Activated naive CD4-positive, alpha-beta T cell treated with Interleukin-2 at 50 U/mL for 16 hours (primary cell): ENCODE measurements at places on chromosomes 6 and 20.

GRCh38 chr6:129567374-129567773 lies 142.6 kb downstream of the ARHGAP18 start:
- peak; percentile 30 for DNase-seq

DNA sequence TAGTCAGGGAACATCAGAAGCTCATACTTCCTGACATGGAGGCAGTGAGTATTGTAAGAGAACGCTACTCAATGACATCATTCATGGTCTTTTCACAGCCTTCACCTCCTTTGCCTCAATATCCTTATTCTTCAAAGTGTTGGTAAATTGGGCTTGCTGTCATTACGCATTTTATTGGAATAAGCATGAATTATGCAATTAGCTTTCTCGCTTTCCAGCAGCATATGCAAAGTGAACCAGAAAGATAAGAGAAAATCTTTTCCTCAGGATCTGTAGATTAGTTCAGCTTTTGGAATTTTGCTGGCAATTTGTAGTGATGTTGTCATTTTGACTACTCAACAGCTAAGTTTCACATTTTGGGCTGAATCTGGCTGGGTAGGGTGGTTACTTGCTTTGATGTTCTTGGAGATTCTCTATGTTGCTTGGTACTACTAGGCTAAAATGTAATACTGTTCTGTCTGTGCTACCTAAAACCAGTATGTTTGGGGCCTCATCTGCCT lies 1012.1 kb downstream of the KIF16B start:
- no peak for DNase-seq

DNA sequence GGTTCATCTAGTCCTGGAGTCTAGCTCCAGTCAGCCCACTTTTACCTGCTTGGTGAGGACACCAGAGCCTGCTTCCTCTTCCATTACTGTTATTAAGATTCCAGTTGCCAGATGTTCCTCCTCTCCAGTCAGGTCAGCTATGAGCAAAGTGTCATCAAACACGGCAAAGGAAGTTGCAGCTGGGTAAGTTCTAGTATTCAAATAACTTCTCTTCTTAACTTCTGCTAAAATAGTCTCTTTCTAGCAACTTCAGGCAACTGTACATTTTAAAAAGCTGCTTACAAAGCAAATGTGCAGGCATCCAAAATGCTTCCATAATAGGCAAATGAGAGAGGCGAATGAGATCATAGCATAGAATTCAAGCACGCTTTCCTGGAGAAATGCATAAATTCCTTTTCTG lies 18.4 kb upstream of the MRPS18A start:
- DNase-seq: no peak

DNA sequence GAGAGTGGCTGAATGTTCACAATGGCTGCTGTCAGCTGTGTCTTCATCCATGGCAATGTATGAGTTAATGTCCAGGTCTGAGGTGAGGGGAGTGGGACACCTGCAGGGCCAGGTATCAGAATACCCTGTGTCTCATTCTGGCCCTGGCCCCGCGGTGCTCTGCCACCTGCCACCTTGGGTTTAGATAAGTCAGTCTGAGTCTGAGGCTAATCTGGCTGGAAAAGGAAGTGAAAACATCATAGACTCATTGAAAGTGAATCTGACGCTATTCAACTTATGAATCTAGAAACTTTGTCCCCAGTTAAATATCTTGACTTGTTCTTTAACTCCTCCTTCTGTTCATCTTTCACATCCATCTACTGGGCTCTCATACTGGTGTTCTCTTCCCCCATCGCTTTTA lies 267.1 kb upstream of the JAG1 start:
- DNase-seq: no peak

GRCh38 chr6:169622618-169623017 lies 79.2 kb downstream of the WDR27 start:
- no peak for DNase-seq

DNA sequence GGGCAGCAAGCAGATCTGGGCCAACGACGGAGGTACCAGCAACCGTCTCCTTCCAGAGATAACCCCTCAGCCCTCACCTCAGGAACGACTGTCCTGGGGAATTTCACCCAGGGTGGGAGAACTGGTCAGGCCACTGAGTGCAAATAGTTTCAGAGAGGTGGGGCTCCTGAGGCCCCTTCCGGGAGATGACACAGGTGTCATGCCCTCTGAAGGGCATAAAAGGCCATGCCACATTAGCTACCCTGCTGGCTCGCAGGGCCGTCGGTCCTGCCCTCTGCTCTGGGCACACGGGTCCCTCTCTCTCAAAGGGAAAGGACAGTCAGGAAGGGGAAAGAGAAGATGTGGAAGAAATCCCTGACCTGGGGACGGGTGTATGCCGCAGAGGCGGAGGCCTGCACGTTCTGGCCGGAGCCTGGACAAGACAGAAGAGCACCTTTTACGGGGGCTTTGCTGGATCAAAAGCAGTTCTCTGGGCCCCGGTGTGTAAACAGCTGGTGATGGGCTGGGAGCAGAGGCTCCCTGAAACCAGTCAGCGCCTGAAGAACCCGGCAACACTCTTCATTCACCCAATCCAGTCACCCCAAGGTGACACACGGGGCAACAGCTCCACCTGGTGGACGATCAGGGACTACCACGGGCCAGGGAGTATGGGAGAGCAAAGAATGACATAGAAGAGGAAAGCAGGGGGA lies 6.4 kb upstream of the TAF8 start:
- peak; percentile 92 for DNase-seq

- no peak for DNase-seq
Measured at GRCh38 chr20:36028106-36028808, 59.9 kb downstream of the CNBD2 start.

GRCh38 chr20:43667341-43668132 lies 623 bp downstream of the MYBL2 start:
- DNase-seq: no peak

GRCh38 chr6:137316626-137317025 lies 97.4 kb upstream of the IFNGR1 start:
- DNase-seq: no peak

GRCh38 chr6:44270526-44271405 lies 516 bp downstream of the TMEM151B start:
- DNase-seq: no peak

- DNase-seq: no peak
Measured at GRCh38 chr6:153028963-153029362, 26.5 kb upstream of the MTRF1L start.

GRCh38 chr6:143233554-143234285 lies 173.0 kb downstream of the AIG1 start:
- no peak for DNase-seq

- no peak for DNase-seq
Measured at GRCh38 chr6:154261688-154262397, 94.8 kb downstream of the IPCEF1 start.

- no peak for DNase-seq
Measured at GRCh38 chr6:126182650-126183311, 157.1 kb upstream of the CENPW start.

GRCh38 chr20:62309947-62310756 lies 7.4 kb downstream of the ADRM1 start:
- no peak for DNase-seq

DNA sequence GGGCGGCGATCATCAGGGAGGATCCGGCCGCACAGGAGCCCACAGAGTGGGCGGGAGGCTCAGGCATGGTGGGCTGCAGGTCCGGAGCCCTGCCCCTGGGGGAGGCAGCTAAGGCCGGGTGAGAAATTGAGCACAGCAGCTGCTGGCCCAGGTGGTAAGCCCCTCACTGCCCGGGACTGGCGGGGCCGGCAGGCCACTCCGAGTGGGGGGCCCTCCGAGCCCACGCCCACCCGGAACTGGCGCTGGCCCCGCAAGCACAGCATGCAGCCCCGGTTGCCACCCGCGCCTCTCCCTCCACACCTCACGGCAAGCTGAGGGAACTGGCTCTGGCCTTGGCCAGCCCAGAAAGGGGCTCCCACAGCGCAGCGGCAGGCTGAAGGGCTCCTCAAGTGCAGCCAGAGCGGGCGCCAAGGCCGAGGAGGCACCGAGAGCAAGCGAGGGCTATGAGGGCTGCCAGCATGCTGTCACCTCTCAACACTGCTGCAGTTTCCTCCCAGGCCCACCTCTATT lies 48.1 kb upstream of the UST start:
- DNase-seq: no peak

DNA sequence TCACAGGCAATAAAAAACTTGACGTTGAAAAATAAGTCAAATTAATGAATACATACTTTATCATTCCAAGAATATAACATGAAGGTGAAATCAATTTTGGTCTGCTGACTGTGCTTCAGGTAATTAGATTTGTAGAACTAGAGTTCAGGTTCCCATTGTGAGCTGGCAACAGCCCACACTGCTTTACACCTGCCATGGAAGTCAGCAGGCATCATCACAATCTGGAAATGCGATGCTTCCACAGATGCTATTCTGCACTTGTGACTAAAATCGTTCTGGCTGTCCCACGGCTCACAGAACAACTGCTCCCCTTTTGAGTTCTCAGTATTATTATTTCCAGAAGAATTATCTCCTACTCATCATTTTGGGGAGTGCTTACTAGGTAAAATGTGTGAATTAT lies 62.6 kb upstream of the THEMIS start:
- DNase-seq: no peak

GRCh38 chr6:151592449-151593159 lies 98.8 kb downstream of the CCDC170 start:
- no peak for DNase-seq

DNA sequence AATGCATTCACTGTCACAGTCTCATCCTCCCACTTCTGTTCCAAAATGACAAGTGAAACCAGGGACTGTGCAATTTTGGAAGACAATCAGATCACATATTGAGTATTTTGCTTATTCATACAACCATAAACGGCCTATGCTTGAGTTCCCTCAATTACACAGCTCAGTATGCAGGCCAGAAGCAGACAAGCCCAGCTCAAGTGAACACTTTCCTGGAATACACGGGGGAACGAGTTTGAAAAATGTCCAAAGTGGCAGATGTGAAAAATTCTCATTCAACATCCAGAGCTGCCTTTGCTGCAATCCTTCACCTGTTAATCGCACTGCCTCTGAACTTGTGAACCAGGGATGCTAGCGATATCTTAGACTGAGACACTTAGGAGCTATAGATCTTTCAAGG lies 190.2 kb downstream of the COL9A1 start:
- no peak for DNase-seq

GRCh38 chr6:156949376-156949775 lies 172.2 kb downstream of the ARID1B start:
- no peak for DNase-seq

DNA sequence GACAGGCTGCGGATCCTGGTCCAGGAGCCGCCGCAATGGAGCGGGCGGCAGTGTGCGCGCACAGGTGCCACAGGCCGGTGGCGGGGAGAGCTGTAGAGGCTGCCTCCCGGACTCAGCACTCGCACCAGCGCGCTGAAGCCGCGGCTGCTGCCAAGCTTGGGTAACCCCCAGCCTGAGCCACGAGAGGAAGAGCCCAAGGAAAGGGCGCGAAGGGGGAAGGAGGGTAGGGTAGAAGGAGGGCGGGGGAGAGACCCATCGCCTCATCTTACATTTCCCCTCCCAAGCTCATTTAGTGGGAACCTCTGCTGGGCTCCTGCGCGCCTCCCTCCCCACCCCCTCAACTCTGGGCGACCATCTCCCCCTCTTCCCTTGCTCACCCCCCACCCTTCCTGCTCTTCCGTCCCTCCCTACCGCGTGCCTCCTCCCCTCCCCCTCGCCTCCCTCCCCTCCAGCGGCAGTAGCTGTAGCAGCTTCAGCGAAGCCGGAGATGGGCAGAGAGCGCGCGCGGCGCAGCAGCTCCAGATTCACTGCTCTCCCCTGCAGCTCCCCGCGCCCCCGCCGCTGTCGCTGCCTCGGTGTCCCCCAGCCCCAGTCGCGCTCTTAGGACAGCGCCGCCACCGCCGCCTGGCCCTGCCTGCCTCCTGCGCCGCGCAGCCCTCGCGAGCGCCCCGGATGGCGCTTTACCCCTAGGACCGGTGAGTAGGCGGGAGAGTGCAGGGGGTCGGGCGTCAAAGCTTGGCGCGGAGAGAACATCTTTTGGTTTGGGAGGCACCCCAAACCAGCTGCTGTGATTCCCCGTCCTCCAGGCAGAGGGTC lies at the start of gene FUT9:
TSS of gene FUT9 (plus strand) at position 457 of the 816 bp plus-strand sequence. CDS start 187,182 bp downstream, outside the sequence.
- no peak for DNase-seq

- DNase-seq: no peak
Measured at GRCh38 chr20:41669708-41670263, 51.6 kb upstream of the CHD6 start.

DNA sequence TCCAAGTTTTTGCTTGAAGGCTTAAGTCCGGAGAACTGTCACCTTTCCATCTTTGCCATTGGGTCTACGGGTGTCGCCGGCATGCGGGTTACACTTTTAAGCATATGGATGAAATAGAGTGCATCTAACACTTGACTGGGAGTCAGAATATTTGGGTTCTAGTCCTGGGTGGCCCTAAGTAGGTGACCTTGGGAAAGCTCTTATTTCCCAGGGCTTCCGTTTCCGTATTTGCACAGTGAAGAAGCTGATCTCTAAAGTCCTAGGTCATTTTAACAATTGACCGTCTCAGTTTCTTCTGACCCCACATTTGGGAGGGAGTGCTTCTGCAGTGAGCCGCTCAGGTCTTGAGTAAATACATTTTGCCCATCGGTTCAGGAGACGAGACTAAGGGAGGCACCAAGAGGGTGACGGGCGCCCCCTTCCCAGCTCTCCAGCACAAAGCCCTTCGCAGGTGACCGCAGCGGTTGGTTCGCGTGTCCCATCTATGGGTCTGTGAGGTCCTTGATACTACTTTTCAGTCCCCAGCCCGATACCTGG lies 651 bp upstream of the BLTP3A start:
- DNase-seq: peak; percentile 39

DNA sequence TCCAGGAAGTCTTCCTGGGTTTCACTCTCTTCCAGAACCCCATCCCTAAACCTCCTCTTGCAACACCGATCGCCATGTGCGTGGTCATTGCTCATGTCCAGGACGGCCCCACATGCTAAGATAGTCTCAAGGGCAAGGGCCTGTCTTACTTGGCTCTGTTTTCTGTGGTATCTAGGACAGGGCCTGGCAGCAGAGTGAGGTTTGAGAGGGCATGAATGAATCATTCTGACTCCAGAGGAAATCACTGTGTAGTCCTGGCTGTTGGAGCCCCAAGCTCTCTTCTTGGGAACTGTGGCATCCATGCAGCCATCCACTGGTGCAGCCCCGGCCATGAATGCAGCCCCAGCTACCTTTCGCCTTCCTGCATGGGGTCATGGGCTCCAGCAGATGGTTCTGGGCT lies 12.4 kb downstream of the SIRPA start:
- DNase-seq: no peak

DNA sequence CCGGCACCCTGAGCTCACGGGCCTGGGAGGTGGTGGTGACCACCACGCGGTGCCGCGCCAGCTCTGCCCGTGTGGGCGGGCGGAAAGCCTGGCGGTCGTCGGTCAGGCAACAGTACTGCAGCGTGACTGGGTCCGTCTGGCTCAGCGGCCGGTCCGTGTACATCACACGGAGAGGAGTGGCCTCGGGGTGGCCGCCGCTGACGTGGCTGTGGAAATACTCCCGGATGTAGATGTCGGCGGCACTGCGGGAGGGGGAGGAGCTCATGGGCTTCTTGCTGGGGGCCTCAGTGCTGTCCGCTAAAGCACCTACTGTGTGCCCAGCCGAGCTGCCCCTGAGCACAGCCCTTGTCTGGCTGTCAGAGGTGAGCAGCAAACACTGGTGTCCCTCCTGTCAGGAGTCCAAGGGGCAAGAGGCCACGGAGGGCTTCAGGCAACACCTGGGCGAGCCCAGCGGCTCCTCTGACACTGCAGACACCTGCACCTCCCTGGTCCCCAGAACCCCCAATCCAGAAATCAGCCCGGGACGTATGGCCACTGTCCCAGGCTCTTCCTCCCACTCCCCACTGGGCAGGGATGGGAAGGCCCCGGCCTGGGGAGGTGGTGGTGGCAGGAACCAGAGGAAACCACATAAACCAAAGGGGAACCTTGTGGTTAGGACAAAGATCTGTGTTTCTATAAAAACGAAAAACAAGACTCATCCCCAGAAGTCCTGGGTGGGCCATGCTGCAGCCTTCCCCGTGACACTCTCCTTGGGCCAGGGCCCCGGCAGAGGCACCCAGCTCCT lies 6.5 kb downstream of the HELZ2 start:
- DNase-seq: peak; percentile 61

- DNase-seq: no peak
Measured at GRCh38 chr6:34025112-34025807, 120.6 kb downstream of the GRM4 start.
